GM23248 (cell line): ENCODE measurements at places on chromosomes 16 and 17. TPM values are rescaled to one million over a fixed set of nuclear protein-coding genes. Genes with fewer than 3 reads are reported as not detected.

Gene NUDT16L1
- total RNA-seq, result 34.8 and 43.6 TPM in 2 replicates

Gene STARD3
- total RNA-seq, result 34.0 and 41.0 TPM in 2 replicates

Gene TERF2IP
- total RNA-seq, result 44.8 and 60.7 TPM in 2 replicates

Gene RRAD
- total RNA-seq, result 0.22 and 1.1 TPM in 2 replicates

Gene NTN3
- total RNA-seq, result 1.8 TPM in 1 of 2 replicates, not detected in the other

Gene MYO15A
- total RNA-seq, result 0.25 and 0.54 TPM in 2 replicates

- no peak overlapping the region for H3K4me3 ChIP-seq
- peak overlapping the region; percentile 69 for H3K27ac ChIP-seq
- no peaks in the 10 kb centered on the region for H3K27me3 ChIP-seq
- peaks cover 12% of the 10 kb centered on the region; the same call in 1 of the 2 replicates for H3K36me3 ChIP-seq
These were observed 53.0 kb downstream of the SF3B3 start for GRCh38 chr16:70576431-70577255.

- H3K4me3 ChIP-seq, result no peak overlapping the region
- DNase-seq, result no peak
- no peak overlapping the region for H3K27ac ChIP-seq
- no peaks in the 10 kb centered on the region for H3K36me3 ChIP-seq
- peaks cover 10% of the 10 kb centered on the region; the same call in 1 of the 2 replicates for H3K4me1 ChIP-seq
These were observed 3.9 kb upstream of the SOCS1 start for GRCh38 chr16:11259655-11260595.

- peaks cover 75% of the 10 kb centered on the region for H3K27me3 ChIP-seq
- no peak overlapping the region for H3K27ac ChIP-seq
- H3K36me3 ChIP-seq, result no peaks in the 10 kb centered on the region
These were observed 30.5 kb upstream of the IRF8 start for GRCh38 chr16:85868495-85868894.

DNA sequence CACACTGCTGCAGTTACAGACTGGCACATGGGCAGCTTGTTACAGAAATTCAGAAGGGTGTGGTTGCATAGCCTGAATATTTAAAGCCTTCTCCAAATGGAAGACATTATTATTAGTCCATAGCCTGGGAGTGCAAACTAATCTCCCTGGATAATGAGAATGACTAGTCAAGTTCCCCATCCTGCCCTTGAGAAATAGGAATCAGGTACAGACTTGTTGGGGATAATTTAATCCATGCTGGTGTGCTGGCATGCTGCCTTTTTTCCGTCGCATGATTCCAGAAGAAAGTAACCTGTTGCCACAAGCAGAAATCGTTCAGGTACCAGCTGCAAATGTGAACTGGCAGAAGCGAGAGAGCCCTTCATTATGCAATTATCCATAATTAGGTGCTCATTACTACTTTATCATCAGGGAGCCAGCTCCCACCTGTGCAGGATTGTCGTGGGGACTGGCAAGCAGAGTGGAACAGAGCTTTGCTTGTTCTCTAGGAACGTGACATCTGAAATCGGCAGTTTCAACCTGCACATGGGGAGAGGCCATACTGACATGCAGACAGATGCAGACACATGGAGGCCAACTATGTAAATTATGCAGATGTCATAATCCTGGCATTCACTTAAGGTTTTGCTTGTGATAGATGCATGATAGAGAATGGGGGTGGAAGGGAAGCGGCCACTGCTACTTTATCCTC lies 419.4 kb downstream of the PMP22 start:
- H3K27me3 ChIP-seq, result no peaks in the 10 kb centered on the region
- no peak overlapping the region for H3K27ac ChIP-seq
- no peaks in the 10 kb centered on the region for H3K36me3 ChIP-seq
- H3K4me1 ChIP-seq, result peaks cover 17% of the 10 kb centered on the region
- DNase-seq, result peak; percentile 19
- H3K4me3 ChIP-seq, result no peak overlapping the region

GRCh38 chr17:67372751-67373150 lies 4.3 kb upstream of the PITPNC1 start:
- H3K27ac ChIP-seq, result no peak overlapping the region
- no peaks in the 10 kb centered on the region for H3K27me3 ChIP-seq
- peaks cover 4% of the 10 kb centered on the region for H3K4me1 ChIP-seq

DNA sequence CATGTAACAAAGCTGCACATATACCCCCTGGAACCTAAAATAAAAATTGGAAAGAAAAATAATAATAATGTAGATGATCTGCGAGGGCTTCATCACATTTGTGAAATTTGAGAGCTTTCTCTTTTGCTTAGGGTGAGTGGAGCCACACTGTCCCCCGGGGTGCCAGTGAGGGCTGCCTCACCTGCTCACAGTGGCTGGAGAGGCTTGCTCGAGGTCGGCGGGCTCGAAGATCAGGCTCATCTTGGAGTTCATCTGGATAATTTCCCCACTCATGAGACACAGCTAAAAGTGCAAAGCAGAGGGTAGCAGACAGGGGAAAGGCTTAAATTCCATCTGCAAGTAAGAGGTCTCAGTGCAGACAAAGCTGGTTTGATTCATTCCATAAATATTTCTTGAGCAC lies 123.8 kb downstream of the DNAH3 start:
- no peaks in the 10 kb centered on the region for H3K4me1 ChIP-seq
- H3K27ac ChIP-seq, result no peak overlapping the region
- no peak overlapping the region for H3K4me3 ChIP-seq
- no peaks in the 10 kb centered on the region for H3K27me3 ChIP-seq
- DNase-seq, result no peak

GRCh38 chr17:45320931-45321461 lies 4.2 kb upstream of the MAP3K14 start:
- H3K27ac ChIP-seq, result peak overlapping the region; percentile 95
- peaks cover 52% of the 10 kb centered on the region for H3K4me1 ChIP-seq
- H3K27me3 ChIP-seq, result no peaks in the 10 kb centered on the region
- H3K36me3 ChIP-seq, result no peaks in the 10 kb centered on the region
- H3K4me3 ChIP-seq, result peak overlapping the region; percentile 39

GRCh38 chr17:48003417-48004151 lies 32.7 kb downstream of the CDK5RAP3 start:
- peak overlapping the region; percentile 96 for H3K27ac ChIP-seq
- H3K4me3 ChIP-seq, result no peak overlapping the region
- H3K4me1 ChIP-seq, result peaks cover 45% of the 10 kb centered on the region
- no peaks in the 10 kb centered on the region for H3K27me3 ChIP-seq
- DNase-seq, result no peak
- no peaks in the 10 kb centered on the region for H3K36me3 ChIP-seq

DNA sequence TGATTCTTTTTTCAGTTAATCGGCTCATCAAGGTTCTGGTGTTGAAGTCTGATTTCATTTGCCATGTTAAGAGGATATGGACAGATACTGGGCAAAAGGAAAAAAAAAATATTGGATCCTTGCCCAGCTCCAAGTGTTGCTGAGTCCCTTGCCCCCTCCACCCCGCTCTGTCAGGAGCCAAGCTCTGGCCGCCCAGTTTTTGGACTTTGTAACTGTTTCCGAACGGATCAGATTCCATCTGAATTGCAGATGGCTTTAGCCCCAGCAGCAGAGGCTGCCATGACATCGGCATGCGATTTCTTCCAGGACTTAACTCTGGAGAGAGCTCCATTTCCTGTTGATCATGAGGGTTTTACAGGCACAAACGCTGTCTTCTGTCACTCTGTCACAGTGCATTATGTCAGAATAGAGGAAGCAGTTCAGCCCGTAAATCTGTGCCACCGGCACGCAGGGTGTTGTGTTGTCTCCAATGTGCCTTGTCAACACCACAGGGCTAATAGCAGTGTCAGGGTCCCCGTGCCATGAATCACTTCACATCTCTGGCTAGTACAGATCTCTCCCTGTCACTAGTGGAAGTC lies 615.6 kb downstream of the MAF start:
- H3K4me1 ChIP-seq, result no peaks in the 10 kb centered on the region
- no peak for DNase-seq
- no peaks in the 10 kb centered on the region for H3K27me3 ChIP-seq
- H3K27ac ChIP-seq, result no peak overlapping the region
- H3K4me3 ChIP-seq, result no peak overlapping the region

DNA sequence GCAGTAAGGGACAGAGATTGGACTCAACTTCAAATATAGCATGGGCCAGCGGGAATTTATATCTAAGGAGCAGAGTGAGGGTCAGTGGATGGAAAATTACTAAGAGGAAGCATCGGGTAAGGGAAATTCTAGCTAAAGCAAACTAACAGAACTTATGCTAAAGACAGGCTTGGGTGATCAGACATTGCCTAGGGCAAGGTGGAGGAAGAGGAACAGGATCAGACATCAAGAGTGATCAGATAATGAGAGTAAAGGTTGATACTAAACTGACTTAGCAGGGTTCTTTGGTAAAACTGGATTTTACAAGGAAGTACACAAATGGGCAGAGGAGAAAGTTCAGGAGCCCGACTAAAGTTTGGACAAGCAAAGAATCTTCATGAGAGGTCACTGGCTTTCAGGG lies 86.3 kb upstream of the TOM1L1 start:
- H3K36me3 ChIP-seq, result no peaks in the 10 kb centered on the region
- no peak for DNase-seq
- no peak overlapping the region for H3K4me3 ChIP-seq
- H3K4me1 ChIP-seq, result no peaks in the 10 kb centered on the region

GRCh38 chr17:11780621-11781020 lies 182.4 kb downstream of the DNAH9 start:
- no peak overlapping the region for H3K4me3 ChIP-seq
- no peak overlapping the region for H3K27ac ChIP-seq
- H3K36me3 ChIP-seq, result no peaks in the 10 kb centered on the region

GRCh38 chr16:74568961-74569631 lies 37.8 kb downstream of the GLG1 start:
- peaks cover 14% of the 10 kb centered on the region; the same call in 1 of the 2 replicates for H3K4me1 ChIP-seq
- peak overlapping the region; percentile 40 for H3K27ac ChIP-seq
- no peaks in the 10 kb centered on the region for H3K36me3 ChIP-seq
- no peaks in the 10 kb centered on the region for H3K27me3 ChIP-seq

GRCh38 chr17:67481808-67482207 lies 104.7 kb downstream of the PITPNC1 start:
- no peak overlapping the region for H3K4me3 ChIP-seq
- peak overlapping the region; percentile 76 for H3K27ac ChIP-seq
- peaks cover 31% of the 10 kb centered on the region for H3K4me1 ChIP-seq
- peak; percentile 81 for DNase-seq
